ENCODE measurements at places on chromosomes 6 and 20.

- no peak for DNase-seq
Measured at GRCh38 chr6:131782764-131783163, 25.1 kb upstream of the ENPP1 start.

DNA sequence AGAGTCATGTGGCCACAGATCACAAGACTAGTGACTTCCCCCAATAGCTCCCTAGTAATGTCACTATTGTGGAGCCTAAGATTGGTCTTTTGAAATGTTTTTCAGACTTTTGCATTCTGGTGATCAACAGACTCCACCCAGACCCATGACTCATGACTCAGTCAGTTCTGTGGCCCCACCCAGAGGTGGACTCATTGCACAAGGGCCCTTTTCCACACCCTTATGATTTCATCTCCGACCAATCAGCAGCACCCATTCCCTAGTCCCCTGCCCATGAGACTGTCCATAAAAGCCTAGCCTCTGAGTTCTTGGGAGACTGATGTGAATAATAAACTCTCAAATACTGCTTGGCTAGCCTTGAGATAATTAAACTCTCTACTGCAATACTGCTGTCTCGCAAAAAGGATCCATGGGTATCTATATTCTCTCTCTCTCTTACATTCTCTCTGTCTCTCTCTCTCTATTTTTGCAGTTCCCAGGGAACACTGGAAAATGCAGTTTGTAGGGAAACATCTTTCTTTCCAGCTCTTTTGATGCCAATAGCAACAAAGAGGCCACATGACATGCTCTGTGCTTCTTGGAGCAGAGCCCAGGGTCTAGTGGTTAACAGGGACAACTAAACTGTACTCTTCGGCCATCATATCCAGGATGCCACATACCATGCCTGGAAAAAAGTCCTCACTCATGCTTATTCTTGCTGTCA is 71.3 kb upstream of the IYD start:
- DNase-seq, result no peak

GRCh38 chr6:4336778-4337442 is 201.5 kb upstream of the ECI2 start:
- no peak for DNase-seq

DNA sequence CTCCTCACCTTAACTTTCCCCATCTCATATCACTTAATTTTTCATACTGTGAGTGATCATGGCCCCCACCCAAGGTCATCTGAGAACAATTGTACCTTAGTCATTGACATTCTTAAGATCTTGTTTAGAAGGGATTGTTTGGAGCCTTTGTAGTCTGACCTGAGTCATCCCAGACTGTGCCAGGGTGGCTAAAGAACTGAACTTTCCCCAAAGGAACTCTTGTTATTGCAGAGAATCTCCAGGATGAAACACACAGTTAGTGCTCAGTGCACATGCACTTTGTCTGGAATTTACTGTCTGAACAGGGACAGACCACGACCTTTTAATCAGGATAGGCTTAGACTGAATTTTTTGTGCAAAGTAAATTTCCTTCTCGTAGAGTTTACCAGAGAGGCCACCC is 112.6 kb upstream of the CCN2 start:
- DNase-seq, result no peak

DNA sequence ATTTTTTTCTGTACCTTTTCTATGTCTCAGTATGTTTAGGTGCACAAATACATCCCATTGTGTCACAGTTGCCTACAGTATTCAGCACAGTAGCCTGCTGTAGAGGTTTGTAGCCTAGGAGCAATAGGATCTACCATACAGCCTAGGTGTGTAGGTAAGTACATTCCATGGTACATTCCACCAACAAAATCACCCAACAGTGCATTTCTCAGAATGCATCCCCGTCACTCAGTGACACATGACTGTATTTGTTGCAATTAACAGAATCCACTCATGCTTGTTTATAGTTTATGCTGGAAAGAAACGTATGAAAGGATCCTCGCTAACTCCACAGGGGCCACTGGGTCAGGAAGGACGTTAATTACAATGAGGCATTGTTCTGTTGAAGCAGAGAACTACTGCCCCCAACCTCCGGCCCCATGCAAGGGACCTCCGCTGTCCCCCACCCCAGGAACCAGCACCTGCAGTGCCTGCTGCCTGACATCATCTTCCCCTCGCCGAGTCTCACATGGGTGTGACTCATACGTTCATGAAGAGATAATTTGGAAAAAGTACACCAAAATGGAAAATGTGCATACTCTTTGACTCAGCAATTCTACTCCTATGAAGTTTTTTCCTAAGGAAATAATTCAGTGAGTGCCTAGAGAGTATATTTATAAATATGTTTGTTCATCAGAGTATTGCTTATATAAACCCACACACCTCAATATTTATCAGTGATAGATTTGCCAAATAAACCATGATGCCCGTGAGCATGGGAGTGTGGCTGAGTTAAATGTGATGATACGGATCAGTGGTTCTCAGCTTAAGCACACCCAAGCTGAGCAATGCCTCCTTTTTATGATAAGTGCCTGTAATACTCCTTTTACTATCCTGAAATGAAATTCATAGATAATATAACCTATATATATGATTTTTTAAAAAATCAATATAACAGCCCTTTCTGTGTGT is 156.4 kb upstream of the ECI2 start:
- DNase-seq, result no peak

DNA sequence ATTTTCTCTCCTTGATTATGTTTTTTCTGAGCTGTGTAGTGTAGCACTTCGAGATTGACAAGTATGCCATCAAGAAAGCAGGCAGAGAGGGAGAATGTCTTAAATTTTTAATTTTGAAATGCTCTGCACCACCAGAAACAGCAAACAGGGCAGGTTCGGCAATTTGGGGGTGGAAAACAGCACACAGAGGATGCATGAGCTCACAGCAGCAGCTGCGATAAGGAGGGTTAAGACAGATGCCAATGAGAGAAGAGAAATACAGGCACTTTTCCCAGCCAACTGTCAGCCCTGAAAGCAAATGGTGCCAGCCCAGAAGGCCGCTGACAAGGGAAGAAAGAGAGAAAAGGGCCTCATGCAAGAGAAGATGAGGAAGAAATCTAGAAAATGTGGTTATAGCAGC is 15.1 kb upstream of the SNRPB2 start:
- no peak for DNase-seq

GRCh38 chr6:68059261-68059660 is 575.8 kb upstream of the ADGRB3 start:
- DNase-seq, result no peak

GRCh38 chr6:89264296-89264695 is 47.1 kb upstream of the GABRR1 start:
- no peak for DNase-seq

GRCh38 chr6:62613928-62614327 is 327.9 kb upstream of the KHDRBS2 start:
- DNase-seq, result peak; percentile 25

DNA sequence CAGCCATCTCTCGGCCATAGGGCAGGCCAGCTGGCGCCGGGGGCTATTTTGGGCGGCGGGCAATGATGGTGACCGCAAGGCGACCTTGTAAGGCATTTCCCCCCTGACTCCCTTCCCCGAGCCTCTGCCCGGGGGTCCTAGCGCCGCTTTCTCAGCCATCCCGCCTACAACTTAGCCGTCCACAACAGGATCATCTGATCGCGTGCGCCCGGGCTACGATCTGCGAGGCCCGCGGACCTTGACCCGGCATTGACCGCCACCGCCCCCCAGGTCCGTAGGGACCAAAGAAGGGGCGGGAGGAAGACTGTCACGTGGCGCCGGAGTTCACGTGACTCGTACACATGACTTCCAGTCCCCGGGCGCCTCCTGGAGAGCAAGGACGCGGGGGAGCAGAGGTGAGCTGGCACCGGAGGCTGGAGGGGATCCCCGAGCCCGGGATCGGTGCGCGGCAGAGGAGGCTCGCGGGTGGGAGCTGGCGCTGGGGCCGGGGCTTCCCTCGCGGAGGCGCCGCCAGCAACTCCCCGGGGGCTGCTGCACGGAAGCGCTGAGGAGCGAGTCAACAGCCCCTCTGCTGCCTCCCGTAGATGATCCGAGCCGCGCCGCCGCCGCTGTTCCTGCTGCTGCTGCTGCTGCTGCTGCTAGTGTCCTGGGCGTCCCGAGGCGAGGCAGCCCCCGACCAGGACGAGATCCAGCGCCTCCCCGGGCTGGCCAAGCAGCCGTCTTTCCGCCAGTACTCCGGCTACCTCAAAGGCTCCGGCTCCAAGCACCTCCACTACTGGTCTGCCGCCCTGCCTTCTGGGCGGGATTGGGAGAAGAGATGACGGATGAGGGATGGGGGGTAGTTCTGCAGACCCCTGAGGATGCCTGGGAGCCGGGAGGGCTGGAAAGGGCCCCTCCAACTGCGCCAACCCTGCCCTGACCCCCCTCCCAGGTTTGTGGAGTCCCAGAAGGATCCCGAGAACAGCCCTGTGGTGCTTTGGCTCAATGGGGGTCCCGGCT is at the start of the genes CTSA and NEURL2:
Gene CTSA, plus strand, starts transcription at position 351 of the 999 bp plus-strand sequence. Its CDS starts 234 bp downstream, at position 585.
Gene NEURL2, minus strand, starts transcription at position 224 of the 999 bp plus-strand sequence. Its CDS starts 217 bp downstream, at position 7.
- DNase-seq, result peak; percentile 86

GRCh38 chr6:99099243-99099642 is 151.5 kb upstream of the FBXL4 start:
- DNase-seq, result no peak

GRCh38 chr20:650281-650680 is 2.7 kb downstream of the SRXN1 start:
- no peak for DNase-seq

DNA sequence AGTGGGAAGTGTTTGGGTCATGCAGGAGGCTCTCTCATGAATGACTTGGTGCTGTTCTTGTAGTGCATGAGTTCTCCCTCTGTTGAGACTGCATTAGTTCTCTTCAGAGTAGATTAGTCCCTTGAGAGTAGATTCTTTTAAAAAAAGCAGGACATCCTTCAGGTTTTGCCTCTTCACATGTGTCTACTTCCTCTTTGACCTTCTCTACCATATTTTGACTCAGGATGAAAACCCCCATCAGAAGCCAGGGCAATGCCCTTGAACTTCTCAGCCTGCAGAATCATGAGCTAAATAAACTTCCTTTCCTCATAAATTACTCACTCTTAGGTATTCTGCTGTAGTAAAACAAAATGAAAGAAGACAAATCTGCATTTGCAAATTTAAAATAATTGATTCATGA is 170.3 kb downstream of the CD109 start:
- no peak for DNase-seq

DNA sequence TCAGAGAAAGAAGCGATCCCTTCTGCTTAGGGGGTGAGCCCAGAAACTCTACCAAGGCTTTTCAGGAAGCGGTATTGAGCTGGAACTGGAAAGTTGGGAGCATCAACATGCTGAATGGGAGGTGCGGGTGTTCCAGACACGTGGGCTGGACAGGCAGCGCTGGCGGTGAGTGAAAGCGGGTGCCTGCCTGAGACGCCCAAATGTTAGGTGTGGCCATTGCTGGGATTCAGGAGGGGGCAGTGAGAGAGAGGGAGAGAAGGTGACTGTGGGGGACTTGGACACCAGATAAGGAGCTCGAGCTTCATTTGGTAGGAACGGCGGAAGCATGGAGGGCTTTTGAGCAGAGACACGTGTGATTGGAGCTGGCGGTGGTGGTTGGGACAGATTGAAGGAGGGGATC is 157.7 kb downstream of the ZDHHC14 start:
- DNase-seq, result no peak

- DNase-seq, result no peak
Measured at GRCh38 chr6:113634352-113635163, 222.6 kb upstream of the MARCKS start.

GRCh38 chr6:69768664-69769063 is 28.1 kb downstream of the LMBRD1 start:
- no peak for DNase-seq

- no peak for DNase-seq
Measured at GRCh38 chr6:10081075-10081474, 333.8 kb downstream of the TFAP2A start.

- no peak for DNase-seq
Measured at GRCh38 chr20:2101057-2101864, at the start of gene STK35. STK35 (plus strand) TSS chr20:2101827; CDS start chr20:2101882, 55 bp downstream.

DNA sequence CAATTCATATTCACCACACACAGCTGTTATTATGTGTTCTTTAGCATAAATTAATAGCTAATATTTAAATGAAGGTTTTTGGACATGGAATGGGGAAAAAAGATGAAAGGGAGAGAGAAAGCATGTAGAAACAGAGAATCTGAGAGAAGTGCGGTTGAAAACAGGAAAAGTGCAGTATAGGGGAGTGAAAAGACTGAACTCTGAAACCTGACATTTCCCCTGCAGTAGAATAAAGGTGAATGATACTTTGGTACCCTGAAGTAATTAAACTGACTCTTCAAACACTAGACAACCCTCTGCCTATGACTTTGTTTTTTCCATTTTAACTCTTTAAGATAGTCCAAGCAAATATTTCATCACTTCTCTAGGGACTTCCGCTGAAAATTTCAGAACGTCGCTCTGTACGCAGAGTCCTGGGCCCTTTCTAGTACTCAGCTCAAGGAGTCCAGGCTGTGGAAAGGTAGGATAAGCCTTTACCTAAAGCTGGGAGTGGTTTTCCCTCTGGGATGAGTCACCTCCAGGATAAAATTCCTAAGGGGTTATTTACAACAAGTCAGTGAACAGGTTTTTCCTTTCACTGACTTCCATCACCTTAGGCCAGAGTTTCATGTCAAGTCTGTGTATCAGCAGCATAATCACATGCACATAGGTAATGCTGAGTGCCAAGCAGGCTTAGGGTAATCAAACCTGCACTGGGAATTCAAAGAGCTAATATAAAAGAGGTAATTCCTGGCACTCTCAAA is 614.5 kb downstream of the PKHD1 start:
- no peak for DNase-seq

- no peak for DNase-seq
Measured at GRCh38 chr6:87699576-87699975, 2.5 kb downstream of the AKIRIN2 start.

DNA sequence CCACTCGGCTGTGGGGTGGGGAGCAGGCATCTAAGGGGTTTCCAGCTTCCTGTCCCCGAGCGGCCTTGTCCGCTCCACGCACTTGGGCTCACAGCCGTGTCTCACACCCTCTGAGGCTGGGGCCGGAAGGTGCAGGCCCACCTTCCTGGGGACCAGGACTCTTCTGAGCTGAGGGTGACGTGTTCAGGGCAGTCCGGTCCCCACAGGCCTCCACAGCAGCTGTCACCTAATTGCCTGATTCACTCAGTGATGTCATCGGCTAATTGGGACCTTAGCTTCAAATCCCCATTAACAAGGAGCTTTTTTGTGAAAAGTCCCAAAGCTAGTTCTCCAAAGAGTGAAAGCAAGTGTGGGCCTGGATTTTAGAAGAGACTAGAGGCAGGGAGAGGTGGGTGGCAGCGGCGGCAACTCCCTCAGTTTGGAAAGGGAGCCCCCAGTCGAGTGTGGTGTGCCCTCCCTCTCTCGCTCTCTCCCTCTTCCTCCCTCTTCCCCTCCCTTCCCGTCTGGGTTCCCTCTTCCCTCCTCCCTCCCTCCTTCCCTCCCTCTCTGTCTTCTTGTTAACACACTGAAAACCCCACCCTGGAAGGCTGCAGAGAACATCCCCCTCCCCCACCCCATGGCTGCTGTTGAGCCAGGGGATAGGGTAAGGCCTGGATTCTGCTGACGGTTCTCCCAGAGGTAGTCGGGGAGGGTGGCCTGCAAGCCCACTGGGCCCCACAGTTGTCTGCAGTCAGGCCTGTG is 39.0 kb downstream of the MYT1 start:
- no peak for DNase-seq

- no peak for DNase-seq
Measured at GRCh38 chr20:4763723-4764510, 42.2 kb downstream of the PRND start.

- DNase-seq, result no peak
Measured at GRCh38 chr20:34880215-34880850, 3.9 kb downstream of the ACSS2 start.

Measured in NT2/D1 (cell line).